ENCODE measurements at places on chromosomes 7 and 10.
A peak's percentile ranks its signal among the peaks of the same experiment; 100 is the strongest.

- no peak for DNase-seq
Measured at GRCh38 chr10:97140902-97141745, 44.6 kb downstream of the SLIT1 start.

GRCh38 chr7:17405786-17406185 lies 107.3 kb downstream of the AHR start:
- no peak for DNase-seq

DNA sequence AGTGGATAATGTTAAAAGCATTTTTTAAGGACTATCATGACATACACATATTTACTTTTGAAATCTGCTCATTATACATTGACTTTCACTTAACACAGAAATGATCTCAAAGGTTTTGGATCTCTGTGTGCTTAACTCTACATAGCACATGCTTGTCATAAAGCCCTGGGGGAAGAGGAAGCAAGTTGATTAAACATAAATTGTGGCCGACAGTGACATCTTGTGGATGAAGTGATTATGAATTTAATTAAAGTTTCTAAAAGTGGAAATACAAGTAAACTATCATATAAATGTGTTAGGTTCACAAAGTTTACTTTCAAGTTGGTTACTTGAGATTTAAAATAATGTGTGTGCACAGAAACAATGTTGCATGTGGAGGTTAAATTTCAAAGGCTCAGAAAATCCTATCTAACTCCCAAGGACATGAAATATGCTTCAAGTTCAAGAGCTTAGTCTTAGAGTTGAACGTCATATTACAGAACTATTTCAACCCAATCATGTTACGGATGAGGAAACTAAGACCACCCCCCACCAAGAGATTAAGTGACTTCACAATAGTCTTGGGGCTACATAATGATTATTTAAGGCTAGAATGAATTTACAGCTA lies 1247.8 kb downstream of the GATA3 start:
- DNase-seq, result no peak

DNA sequence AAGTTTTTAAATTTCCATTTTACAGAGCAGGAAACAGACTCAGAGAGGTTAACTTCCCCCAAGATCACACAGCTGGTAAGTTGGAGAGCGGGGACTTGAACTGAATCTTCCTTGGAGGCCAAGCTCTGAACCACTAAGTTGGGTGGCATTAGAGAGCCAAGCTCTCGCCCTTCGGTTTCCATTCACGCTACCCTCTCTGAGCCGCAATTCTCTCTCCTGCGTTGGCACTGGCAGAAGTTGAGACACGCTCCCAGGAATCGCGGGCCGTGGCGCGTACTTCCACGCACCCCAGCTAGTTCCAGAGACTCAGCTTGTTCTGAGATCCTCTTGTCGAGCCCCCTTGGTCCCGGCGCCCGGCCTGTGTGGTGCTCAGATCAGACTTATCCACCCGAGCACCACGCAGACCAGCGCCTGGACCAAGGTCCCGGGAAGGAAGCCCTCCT lies 29.3 kb upstream of the VAX1 start:
- DNase-seq, result no peak

GRCh38 chr10:11684717-11685645 lies 57.2 kb upstream of the ECHDC3 start:
- peak; percentile 95 for DNase-seq

DNA sequence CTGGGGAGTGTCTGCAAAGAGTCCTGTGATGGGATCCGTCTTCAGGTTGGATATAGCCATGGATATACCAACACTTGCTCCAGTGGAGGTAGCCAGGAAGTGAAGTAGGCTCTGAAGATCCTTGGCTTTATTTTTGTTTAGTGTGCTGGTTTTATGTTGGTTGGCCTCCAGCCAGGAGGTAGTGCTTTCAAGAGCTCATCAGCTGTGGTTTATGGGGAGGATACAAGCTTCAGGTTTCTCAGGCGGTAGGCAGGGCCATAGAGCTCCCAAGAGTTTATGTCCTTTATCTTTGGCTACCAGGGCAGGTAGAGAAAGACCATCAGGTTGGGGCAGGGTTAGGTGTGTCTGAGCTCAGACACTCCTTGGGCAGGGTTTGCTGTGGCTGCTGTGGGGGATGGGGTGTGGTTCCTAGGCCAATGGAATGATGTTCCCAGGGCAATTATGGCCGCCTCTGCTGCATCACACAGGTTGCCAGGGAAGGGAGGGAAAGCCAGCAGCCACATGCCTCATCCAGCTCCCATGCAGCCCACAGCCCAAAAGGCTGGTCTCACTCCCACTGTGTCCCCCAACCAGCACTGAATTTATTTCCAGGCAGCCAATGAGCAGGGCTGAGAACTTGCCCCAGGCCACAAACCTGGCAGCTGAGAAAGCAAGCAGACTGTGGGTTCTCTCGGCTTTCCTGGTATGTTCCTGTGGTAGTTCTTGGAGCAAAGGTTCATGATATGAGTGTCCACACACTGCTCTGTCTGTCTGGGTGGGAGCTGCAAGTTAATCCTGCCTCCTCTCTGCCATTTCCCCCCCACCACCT lies 67.0 kb upstream of the PRLHR start:
- no peak for DNase-seq

DNA sequence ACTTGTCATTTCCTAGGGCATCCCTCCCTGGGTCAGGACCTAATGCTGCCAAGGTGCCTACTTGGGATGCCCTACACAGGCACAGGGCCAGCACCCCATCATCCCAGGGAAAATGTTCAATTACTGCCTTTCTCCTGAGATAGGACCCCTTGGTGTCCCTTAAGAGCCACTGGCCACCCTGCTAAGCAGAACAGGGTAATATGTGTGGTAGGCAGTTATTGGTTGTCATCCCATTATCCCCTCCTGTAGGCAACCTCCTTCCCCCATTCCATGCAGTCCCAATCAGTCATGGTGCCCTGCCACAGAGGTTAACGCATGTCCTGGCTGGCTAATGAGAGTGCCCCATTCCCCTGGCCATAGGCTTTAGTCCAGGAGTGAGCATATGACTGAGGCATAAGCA lies 53.2 kb downstream of the PRLHR start:
- no peak for DNase-seq

DNA sequence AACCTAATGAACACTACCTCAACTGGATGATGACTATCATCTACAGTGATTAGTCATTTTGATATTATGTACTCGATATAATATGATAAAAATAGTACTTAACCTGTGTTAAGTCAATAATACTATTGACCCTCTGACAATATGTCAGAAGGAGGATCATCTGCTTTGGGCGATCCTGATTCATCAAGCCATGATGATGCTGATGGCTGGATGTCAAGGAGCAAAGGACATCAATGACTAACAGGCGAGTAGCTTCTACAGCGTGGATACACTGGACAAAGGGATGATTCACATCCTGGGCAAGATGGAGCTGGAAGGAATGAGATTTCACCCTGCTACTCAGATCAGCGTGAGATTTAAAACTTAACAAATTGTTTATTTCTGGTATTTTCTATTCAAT lies 94.4 kb upstream of the SKAP2 start:
- no peak for DNase-seq

GRCh38 chr7:81632418-81632817 lies 137.4 kb downstream of the HGF start:
- DNase-seq, result no peak

- no peak for DNase-seq
Measured at GRCh38 chr10:75950997-75951589, 519.7 kb downstream of the LRMDA start.

DNA sequence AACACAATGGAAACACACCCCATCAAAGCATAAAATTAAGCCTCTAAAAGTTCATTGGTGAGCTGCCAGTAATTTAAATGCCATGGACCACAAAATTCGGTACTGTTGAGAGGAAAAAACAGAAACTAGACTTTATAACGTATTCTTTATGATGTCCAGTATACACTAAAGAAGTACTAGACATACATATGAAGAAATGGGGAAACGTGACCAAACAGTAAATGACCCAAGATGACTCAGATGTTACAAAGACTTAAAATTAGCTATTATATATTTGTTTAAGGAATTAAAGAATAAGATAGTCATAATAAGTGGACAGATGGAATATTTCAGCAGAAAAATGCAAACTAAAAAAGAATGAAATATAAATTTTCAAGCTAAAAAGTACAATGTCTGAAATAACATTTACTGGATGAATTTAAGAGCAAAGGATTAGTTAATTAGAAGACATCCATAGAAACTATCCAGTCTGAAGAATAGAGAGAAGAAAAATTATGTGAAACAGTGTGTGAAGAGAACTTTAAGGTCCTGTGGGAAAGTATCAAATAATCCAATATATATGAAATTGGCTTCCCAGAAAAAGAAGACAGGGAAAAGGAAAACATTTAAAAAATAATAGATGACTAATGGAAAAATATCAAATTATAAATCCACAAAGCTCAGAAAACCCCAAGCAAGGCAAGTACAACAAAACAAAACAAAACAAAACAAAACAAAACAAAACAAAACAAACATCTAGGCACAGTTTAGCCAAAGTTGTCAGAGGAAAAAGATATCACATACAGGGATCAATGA lies 69.4 kb downstream of the SAMD9 start:
- no peak for DNase-seq

GRCh38 chr7:127786184-127786583 lies 134.2 kb downstream of the SND1 start:
- no peak for DNase-seq

DNA sequence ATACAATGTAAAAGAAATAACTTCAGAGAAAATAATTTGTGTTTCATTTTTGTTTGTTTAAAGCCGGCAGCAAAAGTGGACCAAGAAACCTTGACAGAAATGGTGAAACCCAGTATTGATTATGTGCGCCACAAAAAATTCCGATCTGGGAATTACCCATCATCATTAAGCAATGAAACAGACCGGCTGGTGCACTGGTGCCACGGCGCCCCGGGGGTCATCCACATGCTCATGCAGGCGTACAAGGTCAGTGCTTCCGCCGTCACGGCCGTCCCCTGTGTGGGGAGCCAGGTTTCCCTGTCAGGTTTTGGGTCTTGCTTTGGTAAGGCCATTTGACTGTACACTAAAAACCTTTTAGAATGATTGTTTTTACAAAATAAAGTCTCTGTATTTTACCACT lies 46.7 kb downstream of the LANCL2 start:
- no peak for DNase-seq

- DNase-seq, result no peak
Measured at GRCh38 chr10:63173468-63174232, 40.5 kb downstream of the NRBF2 start.

DNA sequence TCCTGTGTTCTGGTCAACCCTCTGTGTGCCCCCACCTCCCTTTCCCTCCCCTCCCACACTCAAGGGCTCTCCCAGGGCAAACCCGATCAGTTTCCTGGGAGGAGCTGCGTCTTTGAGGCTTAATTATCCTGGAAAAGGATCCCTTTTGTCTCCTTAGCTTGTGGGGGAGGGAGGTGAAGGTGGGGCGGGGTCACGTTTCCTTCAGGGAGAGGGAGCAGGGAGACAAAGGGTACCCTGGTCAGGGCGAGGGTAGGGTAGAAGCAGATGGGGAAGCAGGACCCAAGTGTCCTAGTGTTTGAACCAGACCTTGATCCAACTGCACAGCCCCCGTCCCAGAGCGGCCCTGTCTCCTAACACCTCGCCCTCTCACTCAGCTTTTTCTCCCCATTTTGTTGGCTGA lies 90.1 kb downstream of the HIF1AN start:
- peak; percentile 32 for DNase-seq

DNA sequence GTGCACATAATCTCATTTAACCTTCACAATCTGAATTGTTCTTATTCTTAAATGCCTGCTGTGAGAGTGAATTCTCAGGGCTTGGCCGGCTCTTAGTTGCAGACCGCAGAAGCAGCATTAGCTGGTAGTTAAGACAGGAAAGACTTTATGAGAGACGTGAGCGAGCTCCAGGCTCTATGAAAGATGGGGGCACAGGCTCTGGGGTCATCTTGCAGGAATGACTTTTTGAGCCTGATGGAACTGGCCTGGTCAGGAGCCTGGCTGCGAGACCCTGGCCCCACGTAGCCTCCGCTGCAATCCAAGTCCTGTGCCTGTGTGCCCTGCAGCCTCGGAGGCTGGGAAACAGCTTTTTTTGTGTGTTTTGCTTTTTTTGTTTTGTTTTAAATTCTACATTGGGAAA lies 958.8 kb upstream of the ZNF722 start:
- DNase-seq, result no peak

DNA sequence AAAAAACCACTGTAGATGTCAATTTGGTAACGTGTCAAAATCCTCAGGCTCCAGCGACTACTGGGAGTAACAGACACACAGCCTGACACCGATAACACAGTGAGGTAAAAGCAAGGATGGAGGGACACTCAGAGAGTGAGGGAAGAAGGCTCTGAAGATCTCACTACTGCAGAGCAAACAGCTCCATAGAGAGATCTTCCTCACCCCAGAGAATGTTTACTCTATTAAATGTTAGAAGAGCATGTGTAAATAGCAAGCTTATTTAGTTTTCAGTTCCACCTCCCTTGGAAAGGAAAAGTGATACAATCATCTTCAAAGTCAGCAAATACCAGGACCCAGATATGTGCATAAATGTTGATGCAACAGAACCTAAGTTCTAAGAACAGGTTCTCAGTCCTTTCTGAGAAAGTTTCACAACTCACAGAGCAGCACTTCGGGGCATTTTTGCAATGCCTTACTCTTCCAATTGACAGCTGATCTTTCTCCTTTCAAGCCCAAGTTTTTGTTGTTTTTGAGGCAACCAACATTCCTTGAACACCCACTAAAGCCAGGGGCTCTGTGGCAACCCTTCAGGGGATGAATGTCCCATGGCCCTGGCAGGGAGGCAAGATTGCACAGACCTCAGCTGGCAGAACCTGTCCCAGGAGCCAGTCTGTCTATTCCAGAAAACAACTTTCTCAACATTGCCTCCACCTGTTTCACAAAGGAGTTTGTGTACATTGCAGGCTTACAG lies 177.4 kb downstream of the SFMBT2 start:
- no peak for DNase-seq

DNA sequence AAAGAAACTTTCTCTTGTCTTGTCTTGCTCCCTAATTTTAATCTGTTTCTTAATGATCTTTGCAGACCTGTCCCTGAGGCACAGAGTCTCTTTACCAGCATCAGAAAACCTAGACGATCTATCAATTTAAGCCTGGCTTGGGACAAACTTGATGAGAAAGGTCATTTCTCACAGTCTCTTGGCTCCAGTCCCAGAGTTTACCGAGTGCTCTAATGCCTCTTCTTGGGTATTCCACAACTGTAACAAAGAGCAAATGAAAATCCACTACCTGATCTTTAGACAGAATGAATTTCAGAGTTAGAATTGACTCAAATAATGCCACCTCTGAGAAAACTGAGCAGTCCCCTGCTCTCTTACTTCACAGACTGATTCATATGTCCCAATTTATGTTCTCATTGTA lies 106.4 kb upstream of the DNAJB12 start:
- no peak for DNase-seq

- DNase-seq, result no peak
Measured at GRCh38 chr7:99742737-99743394, 7.9 kb upstream of the CYP3A7 start.

- no peak for DNase-seq
Measured at GRCh38 chr7:33666531-33666930, 238.8 kb upstream of the BMPER start.

DNA sequence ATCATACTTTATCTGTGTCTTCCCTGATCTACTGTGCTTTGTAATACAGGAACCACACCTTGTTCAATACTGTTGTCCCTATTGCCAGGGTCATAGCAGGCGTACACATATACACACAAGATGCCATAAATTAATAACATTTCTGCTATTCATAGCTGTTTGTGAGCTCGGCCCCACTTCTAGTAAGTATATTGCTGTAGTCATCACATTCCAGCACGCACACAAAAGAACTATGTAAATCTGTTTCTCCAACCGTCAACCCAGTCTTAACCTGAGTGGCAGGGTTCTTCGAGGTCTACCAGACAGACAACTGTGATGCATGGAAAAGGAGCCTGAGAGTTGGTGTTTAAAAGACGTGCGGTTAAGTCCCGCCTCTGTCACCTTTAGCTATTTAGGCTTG lies 5.7 kb upstream of the CACNB2 start:
- no peak for DNase-seq

Measured in posterior vena cava (tissue), 2 donors.